ENCODE measurements at places on chromosomes 12 and 14. TPM values are rescaled to one million over a fixed set of nuclear protein-coding genes. Genes with fewer than 3 reads are reported as not detected.

GRCh38 chr14:38958589-38958988 is 144.4 kb downstream of the SEC23A start:
- DNase-seq, result no peak

DNA sequence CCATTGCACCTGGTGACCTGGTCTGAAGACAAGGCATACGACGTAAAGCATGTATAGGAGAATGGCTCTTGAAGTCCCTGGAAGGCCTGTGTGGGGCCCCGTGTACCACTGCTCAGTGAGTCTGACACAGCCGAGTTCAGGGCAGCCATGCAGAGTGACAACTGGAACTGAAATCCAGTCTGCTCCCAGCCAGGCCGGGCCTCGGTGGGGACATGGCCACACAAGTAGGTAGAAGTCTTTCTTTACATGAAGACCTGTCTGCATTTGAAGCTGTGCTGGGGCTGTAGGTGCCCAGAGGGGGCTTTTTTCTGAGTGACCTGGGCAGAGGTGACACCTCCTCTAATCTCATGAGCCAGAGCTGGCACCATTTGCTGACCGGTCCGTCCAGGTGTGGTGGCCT is 35.7 kb downstream of the ADGRD1 start:
- no peak for DNase-seq

DNA sequence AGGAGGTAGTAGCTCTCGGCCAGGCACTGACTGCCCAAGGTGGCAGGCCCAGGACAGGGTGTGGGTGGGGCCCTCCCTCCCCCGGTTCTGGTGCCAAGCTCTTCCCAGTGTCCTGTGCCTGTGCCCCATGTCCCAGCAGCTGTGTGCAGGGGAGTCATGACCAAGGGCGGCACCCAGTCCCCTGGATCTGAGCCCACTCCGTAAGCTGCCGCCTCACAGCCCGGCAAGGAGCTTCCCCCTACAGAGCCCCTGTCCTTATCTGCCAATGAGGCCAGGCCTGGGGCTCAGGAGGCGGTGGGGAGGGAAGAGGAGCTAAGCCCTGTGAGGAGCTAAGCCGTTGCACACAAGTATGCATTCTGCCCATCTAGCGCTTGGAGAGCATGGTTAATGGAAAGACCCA is 5.6 kb upstream of the C14orf180 start:
- DNase-seq, result no peak

DNA sequence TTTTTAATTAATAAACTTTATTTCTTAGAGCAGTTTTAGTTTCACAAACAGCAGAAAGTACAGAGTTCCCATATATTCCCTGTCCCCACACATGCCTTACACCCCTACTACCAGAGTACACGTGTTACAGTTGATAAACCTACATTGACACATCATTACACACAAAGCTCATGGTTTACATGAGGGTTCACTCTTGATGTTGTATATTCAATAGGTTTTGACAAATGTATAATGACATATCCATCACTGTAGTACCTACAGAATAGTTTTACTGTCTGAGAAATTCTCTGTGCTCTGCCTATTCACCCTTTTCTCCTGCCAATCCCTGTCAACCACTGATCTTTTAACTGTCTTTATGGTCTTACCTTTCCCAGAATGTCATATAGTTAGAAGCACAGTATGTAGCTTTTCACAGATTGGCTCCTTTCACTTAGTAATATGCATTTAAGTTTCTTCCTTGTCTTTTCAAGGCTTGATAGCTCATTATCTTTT is 15.1 kb upstream of the CCDC91 start:
- no peak for DNase-seq

DNA sequence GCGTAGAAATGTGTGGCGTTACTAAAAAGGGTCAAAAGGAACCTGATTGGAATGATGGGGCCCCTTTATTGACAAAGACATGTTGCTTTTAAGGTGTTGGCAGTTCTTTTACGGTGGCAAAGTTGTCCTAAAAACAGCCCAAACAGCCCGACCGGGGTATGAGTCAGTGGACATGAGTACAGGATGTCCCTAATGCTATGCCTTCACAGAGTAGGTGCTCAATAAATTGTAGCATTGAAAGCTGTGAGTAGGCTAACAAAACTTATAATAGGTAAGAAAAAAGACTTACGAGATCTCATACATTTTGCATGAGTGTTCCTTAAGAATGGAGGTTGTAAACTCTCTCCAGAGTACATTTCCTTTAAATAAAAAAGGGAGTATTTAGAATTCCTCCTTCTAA is 2.6 kb downstream of the ELK3 start:
- DNase-seq, result no peak

DNA sequence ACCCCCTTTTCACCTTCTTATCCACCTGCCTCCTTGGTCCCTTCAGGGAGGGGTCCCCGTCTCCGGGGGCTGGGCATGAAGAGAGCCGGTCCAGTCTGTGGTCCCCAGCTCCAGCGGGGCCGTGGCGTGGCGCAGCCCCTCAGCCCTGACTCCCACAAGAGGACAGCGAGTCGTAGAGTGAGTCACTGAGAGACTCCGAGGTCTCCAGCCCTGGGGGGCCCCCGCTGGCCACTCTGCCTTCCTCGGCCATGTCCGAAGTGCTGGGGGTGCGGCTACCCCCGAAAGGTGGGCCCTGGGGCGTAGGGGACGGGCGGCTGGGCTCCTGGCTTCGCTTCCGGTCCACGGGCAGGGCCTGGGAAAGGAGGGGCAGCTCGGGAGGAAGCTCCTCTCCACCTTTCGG is 36.5 kb downstream of the NCKAP5L start:
- no peak for DNase-seq

The KRT78 gene
- total RNA-seq, result not detected

The GARIN6 gene
- total RNA-seq, result not detected

The GLIPR1L1 gene
- not detected for total RNA-seq

The RASSF9 gene
- total RNA-seq, result not detected

The APAF1 gene
- 20.7 TPM for total RNA-seq

The SLCO1B1 gene
- not detected for total RNA-seq

Measured in T-helper 17 cell (primary cell).